ENCODE measurements at places on chromosomes 2 and 18.

DNA sequence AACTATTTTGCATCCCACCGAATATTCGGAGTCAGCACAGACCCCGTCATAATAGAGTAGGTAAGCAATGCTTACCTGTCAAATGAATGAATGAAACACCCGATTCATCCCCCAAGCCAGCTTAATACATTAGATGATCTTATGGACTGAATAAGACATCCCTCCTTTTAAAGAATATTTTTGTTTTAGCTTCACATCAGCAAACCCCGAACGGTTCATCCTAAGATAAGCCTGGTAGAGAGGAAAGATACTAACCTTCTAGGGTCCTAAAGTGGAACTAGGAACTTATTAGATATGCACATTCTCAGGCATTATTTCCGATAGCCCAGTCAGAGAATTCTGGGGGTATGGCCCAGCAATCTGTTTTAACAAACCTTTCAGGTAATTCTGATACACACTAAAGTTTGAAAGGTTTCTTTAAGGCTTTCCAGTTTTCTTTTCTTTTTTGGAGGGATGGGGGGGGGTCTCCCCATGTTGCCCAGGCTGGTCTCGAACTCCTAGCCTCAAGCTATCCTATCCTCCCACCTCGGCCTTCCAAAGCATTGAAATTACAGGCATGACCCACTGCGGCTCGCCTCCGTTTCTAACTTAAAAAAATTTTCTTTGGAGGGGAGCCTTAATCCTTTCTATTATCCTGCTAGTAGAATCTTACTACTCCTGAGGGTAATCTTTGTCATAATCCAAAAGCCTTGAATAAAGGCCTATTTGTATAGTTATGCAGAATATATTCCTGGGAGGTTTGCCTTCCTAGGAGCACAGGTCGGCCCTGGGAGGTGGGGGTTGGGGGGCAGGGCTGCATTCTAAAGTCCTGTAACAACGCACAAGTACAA is 1.0 kb upstream of the ACTR3 start:
- no peak for DNase-seq

DNA sequence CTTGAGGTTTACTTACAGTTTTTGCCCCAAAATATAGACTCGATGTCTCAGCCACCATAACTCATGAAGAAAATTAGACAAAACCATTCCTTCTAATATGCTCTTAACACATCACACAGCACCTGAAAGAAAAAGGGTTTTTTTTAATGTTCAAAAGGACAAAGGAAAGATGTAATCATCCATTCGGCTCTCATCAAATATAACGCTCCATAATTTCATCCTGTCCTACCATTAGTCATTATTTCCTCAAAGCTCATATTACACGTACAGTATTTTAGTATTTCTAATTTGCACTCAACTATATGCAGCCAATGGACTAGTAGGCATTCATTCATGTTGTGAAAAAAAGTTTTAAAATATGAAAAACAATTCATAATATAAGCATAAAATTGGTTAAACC is 24.8 kb downstream of the ESCO1 start:
- DNase-seq, result no peak

DNA sequence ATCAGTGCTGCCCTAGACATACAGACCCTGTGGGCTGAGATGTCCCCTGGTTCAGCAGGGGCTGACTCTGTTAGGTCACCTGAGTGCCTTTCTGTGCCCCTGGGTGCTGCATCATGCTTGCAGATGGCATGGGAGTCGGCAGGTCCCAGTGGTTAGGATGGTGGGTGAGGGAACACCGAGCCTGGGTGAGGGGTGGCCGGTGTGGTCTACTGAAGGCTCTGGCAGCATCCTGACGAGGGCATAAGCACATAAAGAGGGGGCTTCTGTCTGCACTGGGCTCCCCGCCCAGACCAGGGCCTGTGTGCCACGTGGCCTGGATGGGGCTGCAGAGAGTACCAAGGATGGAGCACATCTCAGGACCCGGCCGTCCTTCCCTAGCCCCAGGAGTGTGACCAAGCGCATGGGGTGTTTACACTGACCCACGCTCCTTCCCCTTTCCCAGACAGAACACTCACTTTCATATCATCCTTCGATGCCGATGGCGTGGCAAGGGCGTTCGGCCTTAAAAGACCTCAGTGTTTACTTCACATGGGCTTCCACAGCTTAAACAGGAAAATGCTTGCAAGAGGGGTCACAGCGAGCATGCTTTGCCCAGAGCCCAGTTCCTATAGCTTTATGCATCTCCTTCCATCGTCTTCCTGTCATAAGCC is 115.1 kb downstream of the STPG4 start:
- no peak for DNase-seq

DNA sequence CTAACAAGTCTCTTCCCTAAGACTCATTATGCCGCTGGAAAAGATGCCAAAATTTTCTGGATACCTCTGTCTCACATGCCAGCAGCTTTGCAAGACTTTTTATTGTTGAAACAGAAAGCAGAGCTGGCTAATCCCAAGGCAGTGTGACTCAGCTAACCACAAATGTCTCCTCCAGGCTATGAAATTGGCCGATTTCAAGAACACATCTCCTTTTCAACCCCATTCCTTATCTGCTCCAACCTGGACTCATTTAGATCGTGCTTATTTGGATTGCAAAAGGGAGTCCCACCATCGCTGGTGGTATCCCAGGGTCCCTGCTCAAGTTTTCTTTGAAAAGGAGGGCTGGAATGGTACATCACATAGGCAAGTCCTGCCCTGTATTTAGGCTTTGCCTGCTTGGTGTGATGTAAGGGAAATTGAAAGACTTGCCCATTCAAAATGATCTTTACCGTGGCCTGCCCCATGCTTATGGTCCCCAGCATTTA is 26.3 kb downstream of the DHRS9 start:
- DNase-seq, result no peak

DNA sequence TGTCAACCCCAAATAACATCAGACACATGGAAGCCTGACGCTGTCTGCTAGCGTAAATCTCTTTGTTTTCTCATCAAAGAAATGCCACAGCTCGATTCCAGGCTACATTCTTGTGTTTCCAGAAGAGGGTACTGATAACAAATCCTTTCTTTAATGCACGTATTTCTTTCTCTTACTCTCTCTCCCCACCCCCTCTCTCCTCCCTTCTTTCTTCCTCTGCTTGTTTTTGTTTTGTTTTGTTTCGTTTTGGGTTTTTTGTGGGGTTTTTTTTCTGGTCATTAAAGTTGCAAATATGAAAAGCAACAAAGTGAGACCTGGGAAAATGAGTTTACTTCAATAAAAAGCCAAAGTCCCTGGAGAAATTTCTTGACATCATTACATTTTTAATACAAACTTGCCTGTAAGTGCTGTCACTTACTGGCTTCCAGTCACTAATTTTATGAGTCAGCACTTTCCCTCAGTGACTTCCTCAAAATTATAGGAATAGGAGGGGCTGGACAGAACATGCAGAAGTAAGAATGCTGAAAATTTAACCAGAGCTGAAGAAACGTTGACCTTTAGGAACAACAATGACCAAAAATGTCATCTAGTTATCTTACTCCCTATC is 106.7 kb upstream of the NABP1 start:
- DNase-seq, result no peak

- DNase-seq, result no peak
These were observed 97.2 kb downstream of the IRS1 start for GRCh38 chr2:226702376-226702775.

GRCh38 chr2:75547345-75548035 is 13.2 kb downstream of the EVA1A start:
- no peak for DNase-seq

GRCh38 chr2:173087214-173087581 is 11.6 kb downstream of the MAP3K20 start:
- no peak for DNase-seq

DNA sequence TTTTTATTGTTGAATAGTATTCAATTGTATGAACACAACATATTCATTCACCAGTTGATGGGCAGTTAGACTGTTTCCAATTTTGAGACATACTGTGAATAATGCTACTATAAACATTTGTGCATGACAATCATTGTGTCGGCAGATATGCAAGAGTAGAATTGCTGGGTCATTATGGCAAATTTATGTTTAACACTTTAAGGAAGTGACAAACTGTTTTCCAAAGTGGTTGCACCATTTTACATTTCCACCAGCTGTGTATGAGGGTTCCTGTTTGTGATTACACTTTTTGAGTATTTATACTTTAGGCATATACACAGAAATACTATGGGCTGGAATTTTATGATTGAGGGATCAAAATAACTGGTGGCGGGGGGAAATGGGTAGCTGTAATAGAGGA is 61.2 kb downstream of the MAP4K3 start:
- no peak for DNase-seq

GRCh38 chr2:180258579-180258978 is 251.5 kb upstream of the CWC22 start:
- no peak for DNase-seq

GRCh38 chr2:28375742-28376631 is 16.7 kb upstream of the FOSL2 start:
- DNase-seq, result no peak

- DNase-seq, result no peak
These were observed 38.0 kb downstream of the TMX3 start for GRCh38 chr18:68676913-68677312.

- no peak for DNase-seq
These were observed 570.7 kb downstream of the THSD7B start for GRCh38 chr2:137336067-137336466.

DNA sequence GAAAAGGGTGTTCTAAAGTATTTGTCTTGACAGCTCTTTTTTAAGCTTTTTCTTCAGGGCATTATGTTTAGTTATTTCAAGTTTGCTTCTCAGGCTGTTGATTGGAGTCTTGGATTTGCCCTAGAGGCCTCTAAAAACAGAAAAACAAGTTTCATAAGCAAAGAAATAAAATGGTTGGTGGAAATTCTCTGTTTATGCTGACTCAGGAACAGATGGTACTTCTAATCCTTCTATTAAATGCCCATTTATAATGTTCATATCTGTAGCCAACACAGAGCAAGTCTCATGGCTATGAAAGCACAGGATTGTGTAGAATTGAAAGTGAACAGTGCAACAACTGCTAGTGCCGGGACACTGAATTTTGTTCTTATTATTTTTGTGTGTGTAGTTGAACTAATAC is 60.4 kb downstream of the KCNJ3 start:
- no peak for DNase-seq

DNA sequence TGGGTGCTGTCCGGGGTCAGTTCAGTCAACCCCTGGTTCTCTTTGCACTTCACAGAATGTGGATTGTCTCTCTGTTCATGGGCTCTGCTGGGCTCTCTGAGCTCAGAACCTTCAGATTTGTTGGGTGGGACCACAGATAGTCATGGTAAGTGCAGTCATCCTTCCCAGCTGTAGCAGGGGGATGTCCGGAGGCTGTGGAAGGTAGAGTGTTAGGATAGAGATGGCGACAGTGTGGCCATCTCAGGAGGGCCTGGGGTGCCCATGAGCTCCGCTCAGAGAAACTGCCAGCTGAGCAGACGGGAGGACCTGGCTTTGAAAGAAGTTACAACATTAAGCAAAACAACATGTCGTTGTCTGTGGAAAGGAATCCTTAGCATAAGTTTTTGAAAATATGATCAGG is 149.8 kb downstream of the FAM210A start:
- no peak for DNase-seq

- no peak for DNase-seq
These were observed 31.4 kb downstream of the FHOD3 start for GRCh38 chr18:36328916-36329315.

Data from progenitor cell of endocrine pancreas (in vitro differentiated cells).